ENCODE measurements at places on chromosomes 12 and 14.
A peak's percentile ranks its signal among the peaks of the same experiment; 100 is the strongest.

- no peak for DNase-seq
Observed at GRCh38 chr12:18749386-18749957, 11.6 kb downstream of the CAPZA3 start.

DNA sequence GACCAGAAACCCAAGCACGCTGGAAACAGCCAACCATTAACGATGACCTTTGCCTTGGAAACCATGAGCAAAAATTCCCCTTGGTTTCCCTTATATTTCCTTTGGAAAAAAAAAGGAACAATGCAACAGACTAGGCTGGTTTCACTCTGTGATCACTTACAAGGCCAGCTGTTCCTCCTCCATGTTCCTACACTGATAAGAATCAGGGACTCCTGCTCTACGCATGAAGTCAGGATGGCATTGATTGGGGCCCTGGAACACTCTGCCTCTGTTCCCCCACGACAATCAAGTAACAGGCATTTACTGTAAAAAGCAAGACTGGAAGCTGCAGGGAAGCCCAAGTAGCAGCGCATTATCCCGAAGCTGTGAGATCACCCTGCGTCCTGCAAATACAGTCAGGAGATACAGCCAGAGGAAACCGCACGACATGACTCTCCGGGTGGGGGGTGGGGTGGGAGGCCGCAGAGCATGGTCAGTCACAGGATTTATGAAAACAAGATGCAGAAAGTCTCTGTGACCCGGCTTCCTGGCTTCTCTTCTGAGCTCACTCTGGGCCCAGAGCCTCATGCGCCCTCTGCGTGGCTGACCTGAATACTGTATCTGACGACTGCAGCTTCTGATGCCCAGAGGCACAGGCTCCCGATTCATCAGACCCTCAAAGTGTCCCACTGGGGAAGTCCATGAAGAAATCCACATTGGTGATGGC is 31.1 kb downstream of the SSH1 start:
- DNase-seq: no peak

DNA sequence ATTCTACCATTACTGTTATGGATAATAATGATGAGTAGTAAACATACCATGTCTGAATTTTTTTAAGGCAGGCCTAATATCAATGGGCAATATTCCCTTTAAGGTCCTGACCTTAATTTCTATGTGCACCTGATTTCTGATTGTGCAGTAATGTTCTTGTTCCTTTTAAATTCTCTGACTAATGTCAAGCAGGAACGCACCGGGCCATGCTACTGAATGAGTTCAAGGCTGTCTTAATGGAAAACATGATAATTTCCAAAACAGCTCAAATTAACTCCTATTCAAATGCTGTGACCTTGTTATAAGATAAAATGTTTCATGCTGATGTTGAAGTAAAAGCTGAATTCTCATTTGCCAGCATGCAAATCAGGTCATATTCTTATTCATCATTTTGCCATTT is 6.8 kb downstream of the TAS2R46 start:
- no peak for DNase-seq

GRCh38 chr14:22718091-22718490 is 48.4 kb upstream of the OXA1L start:
- no peak for DNase-seq

DNA sequence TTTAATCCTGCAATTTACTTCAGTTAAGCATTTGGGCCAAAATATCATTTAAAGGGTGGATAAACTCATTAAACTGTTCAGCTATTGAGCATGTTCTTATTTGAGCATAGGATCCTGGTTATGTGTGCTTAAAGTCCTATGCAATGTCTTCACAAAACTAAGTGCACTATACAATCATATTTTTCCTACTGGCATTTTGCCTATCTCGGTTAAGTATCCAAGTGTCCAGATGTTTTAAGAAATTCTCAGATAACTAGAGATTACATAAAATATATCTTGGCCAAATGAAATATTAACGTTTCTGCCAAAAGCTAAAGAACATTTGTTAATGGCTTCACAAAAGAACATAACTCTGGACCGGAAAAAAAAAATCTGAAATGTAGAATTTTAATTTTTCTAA is 250.8 kb upstream of the LRFN5 start:
- DNase-seq: no peak

GRCh38 chr14:49218436-49219092 is 367.6 kb downstream of the RPS29 start:
- DNase-seq: no peak

DNA sequence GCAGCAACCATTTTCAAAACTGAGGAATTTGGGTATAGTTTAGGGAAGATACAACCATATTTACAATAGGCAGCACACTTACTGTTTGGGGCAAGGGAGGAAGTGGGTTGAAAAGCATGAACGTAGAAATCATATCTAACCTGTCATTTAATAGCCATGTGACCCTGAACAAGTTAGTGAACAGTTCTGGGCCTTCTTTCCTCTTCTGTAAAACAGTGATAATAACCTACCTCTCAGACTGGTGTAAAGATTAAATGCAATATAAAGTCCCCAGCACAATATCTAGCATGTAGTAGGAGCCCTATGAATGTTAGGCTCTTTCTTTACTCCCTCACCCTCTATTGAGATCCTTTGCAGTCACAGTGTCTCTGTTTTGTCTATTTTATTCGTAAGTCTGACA is 33.5 kb downstream of the A2ML1 start:
- DNase-seq: no peak

DNA sequence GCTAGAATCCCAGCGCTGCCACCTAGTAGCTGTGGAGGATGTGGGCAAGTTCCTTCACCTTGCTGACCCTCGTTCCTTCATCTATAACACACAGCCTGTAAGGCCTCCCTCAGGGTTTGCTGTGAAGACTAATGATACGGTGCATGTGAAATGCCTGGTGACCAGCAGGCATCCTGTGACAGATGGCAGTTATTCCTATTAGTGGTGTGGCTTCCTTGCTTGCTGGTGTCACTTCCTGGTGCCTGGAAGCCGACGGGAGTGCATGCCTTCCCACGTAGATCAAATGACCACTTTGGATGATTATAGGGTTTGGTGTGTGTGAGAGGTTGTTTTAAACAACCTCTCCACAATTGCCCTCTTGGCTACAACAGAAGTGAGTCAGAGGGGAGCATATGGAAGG is 894.9 kb downstream of the VRK1 start:
- DNase-seq: no peak

GRCh38 chr12:120685522-120685921 is 1.4 kb upstream of the MLEC start:
- no peak for DNase-seq

- no peak for DNase-seq
Observed at GRCh38 chr12:15322164-15323061, at the start of gene PTPRO. PTPRO (plus strand) TSS chr12:15322508.

DNA sequence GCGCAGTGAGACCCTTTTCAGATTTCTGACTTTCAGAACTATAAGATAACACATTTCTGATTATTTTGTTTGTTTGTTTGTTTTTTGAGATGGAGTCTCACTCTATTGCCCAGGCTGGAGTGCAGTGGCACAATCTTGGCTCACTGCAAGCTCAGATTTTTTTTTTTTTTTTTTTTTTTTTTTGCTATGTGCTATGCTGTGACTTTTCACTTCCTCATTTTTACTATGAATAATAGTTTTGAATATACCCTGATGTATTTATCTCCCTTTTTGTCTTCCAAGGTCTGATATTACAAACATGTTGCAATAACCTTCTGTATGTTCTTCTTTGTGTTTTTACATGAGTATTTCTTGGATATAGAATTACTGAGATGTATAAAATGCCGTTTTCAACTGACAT is 658.7 kb upstream of the SEL1L start:
- no peak for DNase-seq

DNA sequence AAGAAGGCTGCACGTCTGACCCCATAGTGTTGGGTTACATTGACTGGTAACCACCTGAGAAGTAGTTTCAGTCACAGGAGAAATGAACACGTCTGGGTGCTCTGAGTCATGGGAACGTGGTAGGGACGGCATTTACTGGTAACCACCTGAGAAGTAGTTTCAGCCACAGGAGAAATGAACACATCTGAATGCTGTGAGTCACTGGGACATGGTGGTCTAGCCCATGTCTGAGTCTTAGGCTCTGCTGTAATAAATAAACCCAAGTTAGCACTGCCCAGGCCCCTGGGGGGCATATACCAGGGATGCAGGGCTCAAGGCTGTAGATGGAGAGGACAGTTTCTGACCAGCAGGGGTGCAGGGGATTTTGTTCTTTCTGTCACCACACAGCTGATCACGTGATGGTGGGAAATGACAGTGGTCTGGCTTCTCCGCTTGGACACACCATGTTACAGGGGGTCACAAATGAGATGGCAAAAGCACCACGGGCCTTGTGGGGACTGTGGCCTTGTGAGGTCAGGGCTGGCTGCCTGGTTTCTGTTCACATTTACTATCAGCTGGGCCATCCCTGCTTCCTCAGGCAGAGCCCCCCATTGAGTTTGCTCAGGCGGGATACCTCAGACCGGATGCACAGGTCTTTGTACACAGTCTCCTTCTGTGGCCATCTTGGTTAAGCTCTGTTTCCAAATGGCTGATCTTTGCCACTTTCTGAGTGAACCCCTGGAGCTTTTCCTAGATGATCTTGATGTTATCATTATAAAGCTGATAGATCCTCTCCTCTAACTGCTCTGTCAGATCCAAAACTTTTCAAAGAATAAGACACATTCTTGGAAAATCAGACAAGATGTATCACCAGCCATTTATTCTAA is 9.8 kb upstream of the C12orf42 start:
- DNase-seq: peak; percentile 23

GRCh38 chr12:70733385-70733784 is 96.2 kb upstream of the PTPRB start:
- DNase-seq: no peak

- DNase-seq: no peak
Observed at GRCh38 chr14:54000341-54000811, 43.8 kb upstream of the BMP4 start.

GRCh38 chr12:97960741-97961608 is 498.4 kb downstream of the RMST start:
- no peak for DNase-seq

DNA sequence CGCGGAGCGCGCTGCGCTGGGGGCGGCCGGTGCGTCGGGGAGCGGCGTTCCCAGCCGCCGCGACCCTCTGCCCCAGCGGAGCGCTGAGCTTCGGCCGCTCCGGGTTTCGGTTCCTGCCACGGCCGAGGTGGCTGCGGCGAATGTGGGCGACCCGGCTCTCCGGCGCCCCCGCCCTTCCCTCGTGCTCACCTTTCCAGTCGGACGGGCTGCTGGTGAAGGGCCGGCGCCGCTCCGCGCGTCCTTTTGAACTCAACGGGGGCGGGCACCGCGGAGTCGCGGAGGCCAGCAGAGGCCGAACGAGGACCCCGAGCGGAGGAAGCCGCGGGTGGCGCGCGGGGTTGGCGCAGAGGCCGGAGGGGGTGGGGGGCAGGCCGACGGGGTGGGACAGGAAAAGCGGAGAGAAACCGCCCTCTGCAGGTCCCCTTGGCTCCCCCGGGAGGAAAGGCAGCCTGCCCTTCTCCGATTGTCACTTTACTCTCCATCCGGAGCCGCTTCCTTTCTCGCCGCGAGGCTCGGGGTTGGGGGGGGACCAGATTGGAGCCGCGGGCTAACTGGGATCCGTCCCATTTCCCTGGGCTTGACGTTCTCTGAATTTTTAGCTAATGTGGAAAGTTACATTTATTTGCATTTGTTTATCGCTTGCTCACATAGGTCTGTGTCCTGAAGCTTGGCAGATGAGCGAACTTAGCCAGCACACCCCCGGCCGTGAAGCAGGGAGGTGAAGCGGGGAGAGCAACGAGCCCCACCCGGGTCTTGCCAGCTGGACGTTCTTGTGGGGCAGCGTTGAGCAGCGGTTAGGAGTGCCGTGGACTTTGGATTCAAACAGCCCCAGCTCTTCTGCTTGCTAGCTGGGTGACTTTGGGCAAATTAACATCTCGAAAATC is at the start of gene SMAGP:
TSS of gene SMAGP (minus strand) at position 349 of the 884 bp plus-strand sequence. CDS start 1,137 bp downstream, outside the sequence.
- DNase-seq: no peak

Measured in activated CD8-positive, alpha-beta memory T cell treated with anti-CD3 and anti-CD28 coated beads for 4 hours (primary cell).